ENCODE measurements at places on chromosomes 11 and 22. TPM values are rescaled to one million over a fixed set of nuclear protein-coding genes. Genes with fewer than 3 reads are reported as not detected.

The TTC36 gene
- total RNA-seq, result 0.99 TPM

The RBMXL2 gene
- not detected for total RNA-seq

The LRRC75B gene
- total RNA-seq, result 1.3 TPM

DNA sequence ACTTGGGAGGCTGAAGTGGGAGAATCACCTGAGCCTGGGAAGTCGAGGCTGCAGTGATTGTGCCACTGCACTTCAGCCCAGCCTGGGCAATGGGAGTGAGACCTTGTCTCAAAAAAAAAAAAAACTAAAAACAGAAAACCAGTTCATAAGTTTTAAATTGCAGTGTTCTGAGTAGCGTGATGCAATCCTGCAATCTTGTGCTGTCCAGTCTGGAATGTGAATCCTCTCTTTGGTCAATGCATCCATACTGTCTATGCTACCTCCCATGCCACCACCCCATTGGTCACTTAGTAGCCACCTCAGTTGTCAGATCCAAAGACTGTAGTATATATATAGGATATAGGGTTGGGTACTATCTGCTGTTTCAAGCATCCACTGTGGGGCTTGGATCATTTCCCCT, 11.1 kb downstream of the YAP1 start:
- no peaks in the 10 kb centered on the region for H3K36me3 ChIP-seq
- H3K27me3 ChIP-seq, result peaks cover 20% of the 10 kb centered on the region
- H3K27ac ChIP-seq, result no peak overlapping the region
- no peak overlapping the region for H3K4me3 ChIP-seq

GRCh38 chr11:8886322-8886721, 24.7 kb upstream of the AKIP1 start:
- DNase-seq, result no peak
- no peaks in the 10 kb centered on the region for H3K36me3 ChIP-seq
- no peaks in the 10 kb centered on the region for H3K4me1 ChIP-seq
- H3K27me3 ChIP-seq, result peaks cover 23% of the 10 kb centered on the region

- H3K36me3 ChIP-seq, result no peaks in the 10 kb centered on the region
- H3K27ac ChIP-seq, result no peak overlapping the region
- H3K4me1 ChIP-seq, result peaks cover 13% of the 10 kb centered on the region
- DNase-seq, result no peak
- H3K4me3 ChIP-seq, result no peak overlapping the region
Observed at GRCh38 chr11:126751242-126751641, 249.3 kb downstream of the KIRREL3 start.

GRCh38 chr22:17664414-17665055, 26.0 kb downstream of the BCL2L13 start:
- no peak for DNase-seq
- no peaks in the 10 kb centered on the region for H3K4me1 ChIP-seq
- H3K4me3 ChIP-seq, result no peak overlapping the region
- peaks cover 46% of the 10 kb centered on the region for H3K36me3 ChIP-seq

DNA sequence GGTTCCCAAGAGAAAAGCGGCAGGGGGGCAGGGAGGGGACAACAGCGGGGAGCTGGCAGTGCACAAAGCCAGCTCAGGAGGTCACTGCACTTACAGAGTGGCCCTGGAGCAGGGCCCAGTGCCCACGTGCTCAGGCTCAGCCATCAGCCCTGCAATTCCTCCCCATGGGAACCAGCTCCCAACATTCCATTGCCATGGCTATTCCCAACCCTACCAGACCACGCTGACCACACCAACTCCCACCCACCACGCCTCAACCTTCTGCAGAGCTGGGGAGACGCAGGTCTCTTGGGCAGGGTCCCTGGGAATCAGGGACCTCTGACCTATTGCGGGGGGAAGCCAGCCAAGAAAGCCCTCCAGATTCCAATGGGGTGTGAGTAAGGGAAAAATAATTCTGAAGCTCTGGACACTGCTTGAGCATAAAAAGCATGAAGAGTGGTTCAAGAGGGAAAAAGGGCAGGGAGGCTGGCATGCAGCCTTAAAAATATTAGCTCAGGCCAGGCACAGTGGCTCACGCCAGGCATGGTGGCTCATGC, 38.3 kb upstream of the TFIP11 start:
- peaks cover 49% of the 10 kb centered on the region for H3K4me1 ChIP-seq
- H3K27ac ChIP-seq, result no peak overlapping the region
- no peak overlapping the region for H3K4me3 ChIP-seq
- no peaks in the 10 kb centered on the region for H3K27me3 ChIP-seq
- no peak for DNase-seq
- peaks cover 38% of the 10 kb centered on the region for H3K36me3 ChIP-seq

- no peak overlapping the region for H3K27ac ChIP-seq
- DNase-seq, result no peak
- H3K36me3 ChIP-seq, result no peaks in the 10 kb centered on the region
- H3K27me3 ChIP-seq, result peaks cover 3% of the 10 kb centered on the region
Observed at GRCh38 chr22:26139310-26139709, 30.0 kb upstream of the SEZ6L start.

GRCh38 chr22:31497148-31497938, 1.0 kb downstream of the SFI1 start:
- H3K4me3 ChIP-seq, result peak overlapping the region; percentile 87
- peaks cover 38% of the 10 kb centered on the region for H3K4me1 ChIP-seq
- peak; percentile 40 for DNase-seq
- peak overlapping the region; percentile 97 for H3K27ac ChIP-seq

The NXPE4 gene
- total RNA-seq, result not detected

GRCh38 chr11:106302416-106302815, 225.0 kb downstream of the AASDHPPT start:
- no peak for DNase-seq
- H3K27ac ChIP-seq, result no peak overlapping the region
- H3K36me3 ChIP-seq, result no peaks in the 10 kb centered on the region

DNA sequence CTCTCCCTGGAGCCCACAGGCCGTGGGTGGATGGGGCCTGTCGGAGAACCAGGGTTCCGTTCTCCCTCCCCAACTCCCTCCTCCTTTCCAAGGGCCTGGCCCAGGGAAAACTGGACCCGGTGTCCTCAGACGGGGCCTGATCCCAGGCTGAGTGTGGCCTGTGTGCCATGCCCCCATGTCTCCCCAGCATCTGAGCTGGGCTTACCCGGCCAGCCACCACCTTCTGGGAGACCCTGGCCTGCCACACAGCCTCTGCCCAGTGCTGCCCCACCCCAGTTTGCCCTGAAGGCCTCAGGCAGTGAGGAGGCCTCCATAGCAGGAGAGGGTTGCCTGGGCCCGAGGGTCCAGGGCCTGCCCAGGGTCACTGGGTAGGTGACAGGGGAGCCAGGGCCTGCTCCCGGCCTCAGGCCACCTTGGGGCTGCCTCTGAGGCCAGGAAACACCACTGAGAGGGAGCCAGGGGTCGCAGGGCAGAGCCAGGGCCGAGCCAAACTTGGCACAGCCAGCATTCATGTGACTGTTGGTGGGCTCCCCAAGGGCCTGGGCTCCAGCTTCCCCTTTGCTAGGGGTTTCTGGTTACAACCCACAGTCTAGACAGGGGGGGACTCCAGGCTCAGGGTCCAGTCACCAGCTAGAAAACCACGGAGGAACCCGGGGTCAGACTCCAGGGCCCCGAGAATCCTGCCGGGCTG, 590 bp upstream of the IFITM10 start:
- H3K36me3 ChIP-seq, result peaks cover 16% of the 10 kb centered on the region
- H3K27ac ChIP-seq, result no peak overlapping the region
- H3K4me1 ChIP-seq, result peaks cover 40% of the 10 kb centered on the region
- peaks cover 20% of the 10 kb centered on the region for H3K27me3 ChIP-seq

The SCN2B gene
- total RNA-seq, result not detected

The TSPAN18 gene
- 8.7 TPM for total RNA-seq

DNA sequence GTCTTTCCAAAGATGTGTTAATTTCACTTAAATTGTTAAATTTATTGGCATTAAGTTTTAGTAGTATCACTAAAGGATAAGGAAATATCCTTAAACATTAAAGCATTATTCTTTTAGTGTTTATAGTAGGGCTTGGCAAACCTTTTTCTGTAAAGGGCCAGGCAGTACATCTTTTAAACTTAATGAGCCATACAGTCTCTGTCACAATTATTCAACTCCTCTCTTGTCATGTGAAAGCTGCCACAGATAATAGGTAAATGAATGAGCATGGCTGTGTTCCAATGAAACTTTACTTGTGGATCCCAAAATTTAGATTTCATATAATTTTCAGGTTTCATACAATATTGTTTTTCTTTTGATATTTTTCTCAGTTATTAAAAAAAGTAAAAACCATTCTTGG, 268.2 kb upstream of the C11orf87 start:
- no peak overlapping the region for H3K27ac ChIP-seq
- peaks cover 5% of the 10 kb centered on the region for H3K4me1 ChIP-seq
- peaks cover 2% of the 10 kb centered on the region for H3K27me3 ChIP-seq
- H3K36me3 ChIP-seq, result no peaks in the 10 kb centered on the region
- H3K4me3 ChIP-seq, result no peak overlapping the region
- no peak for DNase-seq

DNA sequence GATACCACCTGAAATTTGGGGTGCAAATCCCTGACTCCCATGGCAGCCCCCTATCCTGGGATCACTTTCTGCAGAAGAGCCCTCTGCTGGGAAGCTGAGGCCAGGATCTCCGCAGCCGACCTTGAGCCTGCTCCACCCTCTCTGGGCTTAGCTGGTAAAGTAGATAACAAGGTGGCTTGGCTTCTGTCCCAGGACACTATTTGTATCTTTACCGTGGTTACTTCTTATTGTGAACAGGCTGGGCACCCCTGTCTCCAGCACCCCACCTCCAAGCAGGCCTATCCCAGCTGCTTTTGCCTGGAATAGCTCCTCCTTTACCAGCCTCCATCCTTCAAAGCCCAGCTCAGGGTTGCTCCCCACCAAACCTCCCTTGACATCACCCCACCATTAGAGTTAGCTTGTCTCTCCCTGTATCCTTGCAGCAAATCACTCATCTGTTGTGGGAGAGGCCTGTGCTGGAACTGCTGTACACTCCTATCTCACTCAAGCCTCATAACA, 35.2 kb upstream of the P2RY2 start:
- H3K27ac ChIP-seq, result no peak overlapping the region
- no peak overlapping the region for H3K4me3 ChIP-seq
- DNase-seq, result no peak
- no peaks in the 10 kb centered on the region for H3K36me3 ChIP-seq

DNA sequence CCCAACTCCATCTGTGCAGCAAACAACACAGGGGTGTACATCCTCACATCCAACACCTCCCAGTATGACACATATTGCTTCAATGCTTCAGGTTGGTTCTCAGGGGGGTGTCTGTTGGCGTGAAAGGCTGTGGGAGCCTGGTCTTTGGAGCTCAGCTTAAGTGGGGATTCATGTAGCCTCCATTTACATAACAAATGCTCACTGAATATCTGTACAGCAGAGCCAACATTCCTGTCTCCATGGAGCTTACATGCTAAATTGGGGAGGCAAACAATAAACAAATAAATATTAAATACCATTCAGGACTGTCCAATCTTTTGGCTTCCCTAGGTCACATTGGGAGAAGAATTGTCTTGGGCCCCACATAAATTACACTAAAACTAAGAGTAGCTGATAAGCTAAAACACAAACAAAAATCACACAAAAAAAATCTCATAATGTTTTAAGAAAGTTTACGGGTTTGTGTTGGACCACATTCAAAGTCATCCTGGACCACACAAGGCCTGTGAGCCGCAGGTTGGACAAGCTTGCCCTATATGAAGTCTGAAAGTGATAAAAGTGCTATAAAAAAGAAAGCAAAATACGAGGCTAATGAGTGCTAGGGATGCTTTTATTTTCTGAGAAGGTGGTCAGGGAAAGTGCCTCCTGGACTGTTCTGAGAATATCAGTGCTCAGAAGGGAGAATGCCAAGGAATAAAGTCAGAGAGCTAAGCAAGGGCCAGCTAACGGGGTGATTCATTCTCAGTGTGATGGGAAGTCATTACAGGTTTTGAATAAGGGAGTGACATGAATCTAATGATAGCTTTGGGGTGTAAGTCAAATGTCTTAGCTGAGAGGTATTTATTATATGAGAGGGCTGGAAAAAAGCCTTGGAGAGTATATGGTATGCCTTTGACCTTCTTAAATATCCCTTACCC, 41.6 kb downstream of the CD44 start:
- DNase-seq, result no peak
- no peak overlapping the region for H3K4me3 ChIP-seq
- no peaks in the 10 kb centered on the region for H3K27me3 ChIP-seq

The HPX gene
- total RNA-seq, result not detected

DNA sequence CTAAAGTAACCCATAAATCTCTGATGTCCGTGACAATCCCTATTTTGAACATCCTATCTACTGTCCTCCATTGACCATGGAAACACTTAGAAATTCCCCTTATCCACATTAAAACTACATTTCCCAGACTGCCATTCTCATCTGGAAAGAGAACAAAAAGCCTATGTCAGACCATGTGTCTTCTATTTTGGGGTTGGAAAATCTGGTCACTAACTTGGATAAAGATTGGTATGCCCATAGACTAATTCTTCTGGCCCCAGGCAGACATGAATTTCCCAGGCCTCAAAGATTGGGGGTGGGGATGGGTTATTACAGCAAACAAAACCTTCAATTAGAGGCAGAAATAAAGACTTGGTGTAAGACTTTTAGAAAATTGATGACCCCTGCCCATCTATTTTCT, 30.9 kb upstream of the CREB3L1 start:
- no peak for DNase-seq
- H3K36me3 ChIP-seq, result no peaks in the 10 kb centered on the region
- no peak overlapping the region for H3K27ac ChIP-seq
- peaks cover 22% of the 10 kb centered on the region for H3K4me1 ChIP-seq
- no peak overlapping the region for H3K4me3 ChIP-seq

Measured in activated CD8-positive, alpha-beta T cell treated with anti-CD3 and anti-CD28 coated beads, Interleukin-2, amount 10 ng/mL, durations not matched to agents 7 days and 5 days (primary cell).